ENCODE measurements at places on chromosomes 13 and 19.

- no peak for DNase-seq
Observed at GRCh38 chr13:22454586-22454985, 726.2 kb upstream of the SGCG start.

GRCh38 chr19:9627856-9628255 lies 6.8 kb upstream of the ZNF561 start:
- no peak for DNase-seq

DNA sequence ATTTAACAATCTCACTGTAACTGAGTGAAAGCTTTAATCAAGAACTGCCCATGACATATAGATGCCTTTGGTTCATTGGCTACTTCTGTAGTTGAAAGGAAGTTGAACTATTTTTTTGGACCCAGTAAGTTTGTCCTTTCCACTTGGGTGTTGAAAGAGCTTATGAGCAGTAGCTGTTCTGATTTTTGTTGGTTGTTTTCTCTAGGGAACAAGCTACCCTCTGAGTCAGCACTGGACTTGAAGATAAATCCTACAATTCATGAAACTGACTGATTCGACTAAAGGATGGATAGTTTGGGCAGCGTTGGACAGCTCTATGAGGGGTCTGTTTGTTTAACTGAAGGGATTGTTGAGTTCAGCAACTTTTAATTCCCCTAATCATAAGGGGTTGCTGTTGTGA lies 101.0 kb downstream of the PAN3 start:
- peak; percentile 60 for DNase-seq

- peak; percentile 62 for DNase-seq
Observed at GRCh38 chr13:101514695-101515275, 62.3 kb downstream of the ITGBL1 start.

GRCh38 chr13:64928696-64929499 lies 2301.2 kb downstream of the PCDH9 start:
- peak; percentile 81 for DNase-seq

GRCh38 chr13:112107289-112107688 lies 40.3 kb downstream of the SOX1 start:
- no peak for DNase-seq

- no peak for DNase-seq
Observed at GRCh38 chr13:106524108-106524507, 11.4 kb downstream of the EFNB2 start.

DNA sequence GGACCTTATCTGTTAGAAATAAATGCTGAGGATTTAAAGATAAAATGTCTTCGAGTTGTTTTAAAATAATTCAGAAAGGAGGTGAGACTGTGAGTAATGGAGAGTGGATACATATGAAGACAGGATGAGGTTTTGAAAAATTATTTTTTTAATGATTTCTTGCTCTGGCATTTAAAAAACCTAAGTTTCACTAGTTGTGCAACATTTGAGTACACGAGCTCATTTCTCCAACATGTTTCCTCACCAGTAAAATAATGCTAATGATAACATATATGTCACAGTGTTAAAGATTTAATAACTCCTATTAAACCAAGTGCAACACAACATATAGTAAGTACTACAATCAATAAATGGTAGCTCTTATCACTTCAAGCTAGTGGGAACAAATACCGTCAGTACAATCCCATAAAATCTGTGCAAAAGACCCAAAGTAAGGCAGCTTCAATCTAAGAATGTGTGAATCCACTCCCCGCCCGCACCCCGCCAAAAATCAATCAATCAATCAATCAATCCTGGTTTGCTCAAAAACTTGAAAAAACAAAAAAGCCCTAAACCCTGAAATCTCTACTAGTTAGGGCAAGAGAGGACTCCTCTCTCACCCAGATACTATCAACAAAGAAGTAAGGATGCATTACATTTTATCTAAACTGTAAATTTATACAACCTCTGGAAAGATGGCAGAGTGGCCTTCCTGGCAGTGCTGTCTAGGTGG lies 1.3 kb downstream of the ALG5 start:
- no peak for DNase-seq

- DNase-seq: no peak
Observed at GRCh38 chr19:58037927-58038687, 4.3 kb downstream of the ZSCAN1 start.

GRCh38 chr13:25171170-25171516 lies 945 bp downstream of the AMER2 start:
- no peak for DNase-seq

DNA sequence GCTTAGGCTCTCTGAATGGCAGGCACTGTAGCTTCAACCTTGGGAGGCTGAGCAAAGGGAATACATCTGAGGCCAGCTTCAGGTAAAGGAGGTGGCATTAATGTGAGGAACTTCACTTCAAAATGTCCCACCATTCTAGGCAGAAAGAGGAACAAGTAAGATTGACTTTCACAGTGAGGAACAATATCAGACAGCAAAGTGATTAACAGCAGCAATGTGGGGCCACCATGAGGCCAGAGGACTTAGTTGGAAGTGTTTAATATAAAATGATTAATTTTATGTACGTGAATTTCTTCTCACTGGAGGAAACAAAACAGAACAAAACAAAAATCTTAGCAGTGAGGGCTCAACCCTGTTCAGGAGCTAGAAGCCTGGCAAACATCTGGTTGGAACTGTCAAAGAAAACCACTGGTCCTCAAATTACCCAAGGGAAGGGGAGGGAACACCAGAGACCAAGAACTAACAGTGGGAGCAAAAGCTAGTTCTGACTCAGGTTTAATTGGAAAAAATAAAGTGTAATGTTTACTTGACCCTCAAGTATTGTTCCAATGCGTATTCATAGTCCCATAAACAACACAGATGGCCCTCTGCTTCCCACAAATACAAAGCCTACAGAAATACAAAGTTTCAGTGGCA lies 43.9 kb upstream of the FRY start:
- DNase-seq: no peak

DNA sequence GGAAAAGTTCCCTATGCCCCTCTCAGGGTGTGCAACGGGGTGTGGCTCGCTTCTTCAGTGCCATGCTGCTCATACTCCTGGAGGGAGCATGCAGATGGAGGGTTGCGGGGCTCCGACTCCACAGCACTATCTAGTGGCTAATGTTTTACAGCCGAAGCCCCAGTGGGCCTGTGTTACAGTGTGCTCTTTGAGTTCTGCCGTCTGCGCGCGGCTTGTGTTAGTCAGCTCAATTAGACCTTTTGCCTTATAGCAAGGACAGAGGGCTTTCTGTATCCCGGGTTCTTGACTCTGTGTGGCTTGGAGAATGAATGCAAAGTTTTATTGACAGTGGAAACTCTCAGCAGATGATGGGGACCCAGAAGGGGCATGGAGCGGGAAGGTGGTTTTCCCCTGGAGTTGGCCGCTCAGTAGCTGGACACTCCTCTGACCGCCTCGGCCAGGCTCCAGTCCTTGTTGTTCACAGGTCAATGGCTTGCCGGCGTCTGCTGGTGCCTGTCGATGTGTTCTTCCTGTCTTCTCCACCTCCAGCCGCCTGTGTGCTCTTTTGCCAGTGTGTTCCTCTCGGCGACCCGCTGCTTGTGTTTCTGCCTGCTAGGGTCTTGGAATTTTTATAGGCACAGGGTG lies 383.4 kb downstream of the LMO7 start:
- no peak for DNase-seq
